ENCODE measurements at places on chromosomes 3 and 15. TPM values are rescaled to one million over a fixed set of nuclear protein-coding genes. Genes with fewer than 3 reads are reported as not detected.

Gene PLA2G4D
- polyA plus RNA-seq, result 0.45 TPM

Gene HTR3E
- polyA plus RNA-seq, result not detected

Gene CCR9
- not detected for polyA plus RNA-seq

Gene CACNA2D2
- polyA plus RNA-seq, result 0.04 TPM

Gene TCTA
- polyA plus RNA-seq, result 21.2 TPM

Gene SLC2A2
- polyA plus RNA-seq, result not detected

Gene CCNB2
- polyA plus RNA-seq, result 36.9 TPM

Gene LRRC34
- polyA plus RNA-seq, result 0.43 TPM

Gene DLL4
- polyA plus RNA-seq, result not detected

Gene MITF
- polyA plus RNA-seq, result 2.9 TPM

- DNase-seq, result no peak
These were observed 16.9 kb downstream of the VPS18 start for GRCh38 chr15:40911141-40911540.

- DNase-seq, result no peak
These were observed 57.2 kb downstream of the CBLB start for GRCh38 chr3:105811518-105812193.

DNA sequence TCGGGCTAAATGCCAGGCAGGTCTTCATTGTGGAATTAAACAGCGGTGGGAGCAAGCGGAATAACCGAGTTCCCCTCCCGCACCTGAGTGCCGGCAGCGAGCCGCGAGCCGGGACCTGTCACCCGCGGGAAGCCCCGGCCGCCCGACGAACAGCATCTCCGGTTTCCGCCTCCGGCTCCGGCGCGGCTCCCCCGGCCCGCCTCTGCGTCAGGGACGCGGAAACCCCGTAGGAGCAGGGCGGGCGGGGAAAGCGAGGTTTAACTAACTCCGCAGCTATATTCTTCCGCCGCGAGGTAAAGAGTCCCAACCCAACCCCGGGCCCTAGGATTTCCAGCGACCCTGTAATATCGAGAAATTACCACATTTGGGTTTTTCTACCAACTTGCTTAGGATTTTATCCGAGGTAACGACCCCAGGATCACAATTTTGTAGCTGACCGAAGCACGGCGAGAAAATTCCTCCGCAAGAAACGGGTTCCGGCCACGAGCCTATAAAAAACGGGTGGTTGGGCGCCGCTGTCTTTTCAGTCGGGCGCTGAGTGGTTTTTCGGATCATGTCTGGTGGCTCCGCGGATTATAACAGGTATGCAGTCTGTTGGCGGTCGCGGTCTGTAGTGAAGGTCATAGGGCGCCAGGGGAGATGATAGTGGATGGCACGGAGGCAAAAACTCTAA lies at the start of gene EIF4A2:
Gene EIF4A2 (plus strand): TSS at position 520 of the 673 bp plus-strand sequence. CDS start 34 bp downstream, at position 554.
- DNase-seq, result no peak

- no peak for DNase-seq
These were observed 9.7 kb upstream of the SLC6A20 start for GRCh38 chr3:45806072-45806471.

GRCh38 chr15:99508311-99508645 lies 57.5 kb upstream of the MEF2A start:
- no peak for DNase-seq

DNA sequence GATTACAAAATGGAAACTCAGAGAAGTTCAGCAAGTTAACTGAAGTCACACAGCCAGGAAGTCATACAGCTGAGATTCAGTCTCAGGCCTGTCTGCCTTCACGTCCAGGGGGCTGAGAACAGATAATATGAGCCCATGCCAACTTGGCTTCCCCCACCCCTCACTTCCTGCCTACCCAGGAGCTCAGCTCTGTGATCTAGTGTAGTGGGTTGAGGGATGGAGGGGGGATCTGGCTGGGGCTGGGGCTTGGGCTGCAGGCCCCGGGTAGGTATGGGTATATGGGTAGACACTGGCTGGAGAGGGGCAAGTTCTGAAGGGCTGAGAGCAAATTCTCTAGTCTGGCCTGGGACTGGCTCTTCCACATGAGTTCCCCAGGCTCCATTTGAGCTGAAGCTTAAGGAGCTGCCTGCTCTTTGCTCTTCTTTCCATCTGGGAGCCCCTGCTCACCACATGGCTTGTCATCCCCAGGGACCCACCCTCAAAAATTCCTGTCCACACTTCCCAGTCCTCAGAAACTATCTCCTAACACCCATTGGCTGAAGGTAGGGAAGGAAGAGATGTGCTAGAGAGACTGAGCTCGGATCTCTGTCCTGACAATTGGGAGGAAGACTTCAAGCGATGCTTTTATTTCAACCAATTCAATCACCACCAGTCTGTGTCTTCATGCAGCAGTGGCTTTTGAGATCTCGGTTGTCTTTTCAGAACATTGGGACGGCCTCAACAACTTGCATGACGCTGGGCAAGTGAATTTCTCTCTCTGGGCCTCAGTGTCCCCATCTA lies 2.0 kb downstream of the RASGRF1 start:
- DNase-seq, result no peak

- no peak for DNase-seq
These were observed 3.5 kb upstream of the PIF1 start for GRCh38 chr15:64828985-64829384.

DNA sequence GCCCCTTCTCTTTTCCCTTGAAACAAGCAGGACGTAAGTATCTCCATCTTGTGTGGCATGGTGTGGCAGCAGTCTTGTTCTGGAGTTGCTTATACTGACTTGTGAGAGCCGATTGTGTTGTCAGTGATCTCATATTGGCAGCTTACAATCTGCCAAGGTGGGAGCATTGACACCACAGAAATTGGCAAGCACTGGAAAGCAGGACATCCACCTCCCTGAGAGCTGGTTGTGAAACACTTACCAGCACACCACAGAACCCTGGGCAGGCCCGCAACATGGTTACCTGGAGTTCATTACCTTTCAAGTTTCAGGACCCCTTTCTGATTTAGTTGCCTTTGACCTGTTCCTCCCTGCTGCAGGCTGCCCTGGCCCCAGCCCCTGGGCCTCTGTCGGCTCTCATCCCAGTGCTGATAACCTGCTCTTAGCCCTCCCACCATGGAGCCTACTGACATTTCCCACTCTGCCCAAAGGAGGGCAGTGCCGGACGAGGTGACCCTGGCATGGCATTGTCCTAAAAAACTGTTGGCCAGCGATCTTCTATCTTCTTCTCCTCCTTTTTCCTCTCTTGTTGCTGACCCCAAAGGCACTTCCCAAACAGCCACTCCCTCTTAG lies 10.6 kb upstream of the ATP2B2 start:
- DNase-seq, result no peak

DNA sequence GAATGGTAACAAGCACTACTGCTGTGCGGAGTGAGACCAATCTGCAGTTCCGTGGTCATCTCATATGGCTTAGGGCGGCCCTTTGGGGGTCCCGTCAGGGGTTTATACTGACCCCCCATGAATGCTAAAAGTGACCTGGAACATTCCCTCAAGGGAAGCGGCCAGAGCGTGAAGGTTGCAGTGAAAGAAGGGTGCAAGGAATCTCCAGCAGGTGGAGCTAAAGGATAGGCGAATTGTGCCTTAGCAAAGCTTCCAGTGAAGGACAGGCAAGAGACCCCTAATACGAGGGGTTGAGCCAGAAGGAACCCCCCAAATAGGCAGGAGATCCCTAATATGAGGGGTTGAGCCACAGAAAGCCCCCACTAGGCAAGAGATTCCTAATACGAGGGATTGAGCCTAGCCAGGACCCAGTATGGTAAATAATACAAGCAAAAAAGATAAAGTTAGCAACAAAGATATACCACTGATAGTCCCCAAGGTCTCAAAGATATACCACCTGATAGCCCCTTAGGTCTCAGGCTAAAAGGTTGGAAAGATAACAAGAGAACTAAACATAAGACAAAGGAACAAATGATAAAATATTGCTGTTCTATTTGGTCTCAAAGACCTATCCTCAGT lies 32.8 kb downstream of the ZNF589 start:
- DNase-seq, result no peak

DNA sequence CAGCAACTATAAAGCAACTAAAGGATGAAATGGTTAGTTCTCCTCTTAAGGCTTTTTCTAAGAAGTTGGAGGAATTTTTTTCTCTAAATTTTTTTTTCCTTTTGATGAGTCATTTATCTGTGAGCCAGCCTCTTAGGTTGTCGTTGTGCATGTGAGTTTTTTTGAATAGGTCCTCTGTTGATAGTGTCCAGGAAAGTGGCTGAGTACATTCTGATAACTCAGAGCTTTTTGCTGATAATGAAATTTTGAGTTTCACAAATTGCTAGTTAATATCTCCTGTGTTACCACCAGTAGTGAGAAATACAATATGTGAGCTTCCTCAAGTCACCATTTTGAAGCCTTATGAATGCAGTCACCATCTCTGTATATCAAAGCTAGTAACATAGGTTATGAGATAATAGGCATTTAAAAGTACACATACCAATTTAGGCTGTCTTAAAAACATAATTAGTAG lies 7.1 kb upstream of the LXN start:
- DNase-seq, result no peak

GRCh38 chr3:134486577-134487041 lies 752 bp downstream of the CEP63 start:
- no peak for DNase-seq

DNA sequence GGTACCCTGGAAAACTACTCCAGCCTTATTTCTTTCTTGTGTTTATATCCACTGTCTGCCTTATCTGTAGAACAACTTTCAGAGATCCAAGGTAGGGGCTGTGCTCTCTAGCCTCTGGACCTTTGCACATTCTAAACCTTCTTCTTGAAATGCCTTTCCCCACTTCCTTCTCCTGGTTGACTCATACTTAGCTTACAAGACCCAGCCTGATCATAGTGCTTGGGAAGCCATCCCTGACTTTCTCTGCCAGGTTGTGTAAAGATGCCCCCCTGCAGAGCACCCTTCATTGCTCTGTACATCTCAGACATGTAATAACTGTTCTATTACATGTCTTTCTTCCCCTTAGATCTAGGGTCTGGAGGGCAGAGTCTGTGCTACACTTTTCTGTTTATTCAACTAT lies 50.1 kb downstream of the PPM1L start:
- DNase-seq, result no peak

GRCh38 chr15:87118435-87118834 lies 1038.8 kb downstream of the AGBL1 start:
- DNase-seq, result no peak

GRCh38 chr3:166446986-166447385 lies 609.8 kb upstream of the BCHE start:
- no peak for DNase-seq

DNA sequence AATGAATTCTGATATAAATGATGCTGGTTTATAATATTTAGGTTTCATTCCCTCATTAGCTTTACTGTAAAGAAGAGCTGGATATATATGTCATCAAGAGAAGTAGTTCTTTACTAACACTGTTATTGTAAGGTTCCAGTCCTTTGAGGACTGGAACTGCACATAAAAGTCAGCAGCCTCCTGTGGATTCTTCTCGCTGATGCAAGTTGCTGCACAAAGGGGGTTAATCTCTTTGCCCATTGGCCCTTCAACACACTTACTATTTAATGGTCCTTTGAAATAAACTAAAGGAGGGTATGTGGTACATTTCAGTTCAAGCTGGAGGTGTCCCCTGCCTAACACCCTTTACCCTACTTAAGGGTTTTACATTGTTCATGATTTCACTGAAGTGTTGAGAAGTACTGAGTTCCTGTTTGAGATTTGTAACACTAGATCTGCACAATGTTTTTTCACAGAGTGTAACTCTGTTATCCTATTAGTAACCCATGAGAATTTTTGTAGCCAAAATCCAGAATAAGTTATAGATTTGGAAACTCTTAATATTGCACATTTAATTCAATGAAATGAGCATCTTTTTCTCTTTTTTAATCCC lies 43.9 kb downstream of the NR2C2 start:
- DNase-seq, result no peak

GRCh38 chr15:94028809-94029208 lies 202.6 kb upstream of the MCTP2 start:
- DNase-seq, result no peak

- no peak for DNase-seq
These were observed 643 bp downstream of the MYO5A start for GRCh38 chr15:52527911-52528563.

- no peak for DNase-seq
These were observed 41.7 kb upstream of the PCSK6 start for GRCh38 chr15:101531170-101531569.

DNA sequence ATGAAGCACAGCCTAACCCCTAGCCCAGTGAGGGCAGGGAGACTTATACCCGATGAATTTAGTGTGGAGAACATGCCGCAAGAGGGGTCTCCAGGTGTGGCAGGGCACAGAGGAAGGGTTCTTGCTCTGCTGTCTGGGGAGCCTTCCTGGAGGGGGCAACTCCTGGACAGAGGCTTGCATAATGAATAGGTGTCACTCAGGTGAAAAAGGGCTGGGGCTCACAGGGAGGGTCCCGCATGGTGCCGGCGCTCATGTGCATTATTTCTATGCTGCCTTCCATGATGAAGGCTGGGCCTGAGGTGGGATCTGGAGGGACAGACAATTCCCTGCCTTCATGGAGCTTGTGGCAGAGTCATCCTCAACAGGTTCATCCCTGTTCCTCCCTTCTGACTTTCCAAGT lies 51.5 kb downstream of the ITGA11 start:
- no peak for DNase-seq

DNA sequence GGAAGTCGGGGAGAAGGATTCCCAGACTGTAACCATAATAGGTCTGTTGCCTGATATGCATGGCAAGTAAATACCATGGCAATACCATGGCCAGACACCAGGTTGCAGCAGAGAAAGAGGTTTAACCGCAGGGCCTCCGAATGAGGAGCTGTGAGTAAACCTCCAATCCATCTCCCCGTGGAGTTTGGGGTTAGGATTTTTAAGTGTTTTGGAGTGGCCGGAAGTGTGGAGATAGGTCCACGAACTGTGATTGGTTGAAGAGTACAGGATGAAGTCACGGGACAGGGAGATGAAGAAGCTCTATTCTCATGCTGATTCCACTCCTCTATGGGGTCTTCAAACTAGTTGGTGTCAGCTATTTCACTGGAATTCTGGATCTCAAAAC lies 127.9 kb downstream of the ST8SIA2 start:
- peak; percentile 5 for DNase-seq

DNA sequence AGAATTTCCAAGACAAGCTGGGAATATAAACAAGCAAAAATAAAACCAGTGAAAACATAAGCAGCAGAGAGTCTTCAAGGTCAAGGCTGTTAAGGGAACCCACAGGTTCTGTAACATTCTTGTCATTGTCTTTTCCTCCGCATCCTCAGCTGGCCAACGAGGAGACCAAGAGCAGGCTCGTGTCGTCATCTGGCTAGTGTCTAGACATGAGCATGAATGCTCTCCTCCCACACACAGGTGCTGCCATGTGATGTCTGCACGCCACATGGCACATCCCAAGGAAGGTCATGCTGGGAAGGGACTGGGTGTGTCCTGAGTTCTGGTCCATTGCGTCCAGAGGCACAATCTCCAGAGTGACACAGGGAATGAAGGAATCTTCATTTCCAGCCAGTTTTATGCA lies 156.2 kb downstream of the POLR2M start:
- DNase-seq, result no peak

GRCh38 chr3:108208831-108209230 lies 13.4 kb downstream of the IFT57 start:
- DNase-seq, result no peak

- DNase-seq, result no peak
These were observed 27.4 kb downstream of the NKIRAS1 start for GRCh38 chr3:23889386-23889785.

GRCh38 chr3:30741889-30742288 lies 135.5 kb downstream of the TGFBR2 start:
- no peak for DNase-seq
